Stimulated activated CD4-positive, alpha-beta T cell treated with anti-CD3 and anti-CD28 coated beads, Interleukin-1b, Interleukin-23, amount 100 ng/mL, for 4 hours (primary cell): ENCODE measurements at places on chromosomes 7 and 10.

- no peak for DNase-seq
Measured at GRCh38 chr7:79420464-79420863, 33.0 kb downstream of the MAGI2 start.

DNA sequence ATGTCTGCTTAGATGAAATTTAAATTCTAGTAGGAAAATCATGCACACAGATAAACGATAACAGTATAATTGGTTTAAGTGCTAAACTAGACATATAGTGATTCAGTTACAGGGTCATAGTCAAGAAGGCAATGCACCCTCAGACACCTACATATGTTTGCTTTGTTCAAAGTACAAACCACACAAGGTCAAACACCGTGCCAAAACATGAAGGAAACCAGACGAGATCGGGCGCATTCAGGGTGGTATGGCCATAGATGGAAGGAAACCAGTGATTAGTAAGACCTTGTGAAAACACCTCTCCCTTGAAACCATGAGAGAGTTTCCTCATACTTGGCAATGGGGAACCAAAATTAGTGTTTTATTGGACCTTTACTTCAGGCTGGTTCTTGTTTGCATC lies 906.9 kb downstream of the PCDH15 start:
- DNase-seq, result no peak

GRCh38 chr7:88291398-88292173 lies 15.1 kb downstream of the STEAP4 start:
- no peak for DNase-seq

- DNase-seq, result no peak
Measured at GRCh38 chr7:139695588-139695987, 82.2 kb downstream of the HIPK2 start.

- no peak for DNase-seq
Measured at GRCh38 chr10:110170142-110170971, 37.0 kb upstream of the MXI1 start.

GRCh38 chr7:139036901-139037300 lies 1.1 kb upstream of the ZC3HAV1L start:
- DNase-seq, result no peak
